Lung (tissue), 17 donors: ENCODE measurements at places on chromosomes 13 and 19. TPM values are rescaled to one million over a fixed set of nuclear protein-coding genes. Genes with fewer than 3 reads are reported as not detected.

DNA sequence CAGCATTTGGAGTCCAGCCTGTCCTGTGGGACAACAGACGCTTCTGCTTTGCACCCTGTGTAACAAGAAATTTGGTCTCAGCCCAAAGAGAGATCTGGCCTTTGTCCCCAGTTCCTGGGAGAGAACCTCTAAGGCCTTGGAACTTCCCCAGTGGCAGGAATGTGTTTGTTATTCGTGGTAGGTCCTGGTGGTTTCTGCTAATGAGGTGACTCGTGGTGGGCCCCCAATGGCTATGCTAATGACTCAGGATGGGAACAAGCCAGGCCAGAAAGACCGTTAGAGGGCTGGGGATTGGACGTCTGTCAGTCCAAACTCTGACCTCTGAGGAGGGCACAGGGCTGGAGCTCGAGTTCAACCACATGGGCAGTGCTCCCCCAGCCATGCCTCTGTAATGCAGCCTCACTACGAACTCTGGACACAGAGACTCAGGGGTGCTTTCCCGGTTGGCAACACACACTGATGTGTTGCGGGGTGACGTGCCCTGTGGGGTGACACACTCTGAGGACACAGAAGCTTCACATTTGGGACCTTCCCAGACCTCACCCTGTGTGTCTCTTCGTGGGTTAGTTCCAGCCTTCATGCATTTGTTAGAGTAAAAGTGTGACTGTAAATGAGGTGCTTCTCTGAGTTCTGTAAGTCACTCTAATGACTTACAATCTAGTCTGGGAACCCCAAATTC is 38.9 kb downstream of the TEX29 start:
- no peaks in the 10 kb centered on the region for H3K36me3 ChIP-seq
- H3K27ac ChIP-seq: no peak overlapping the region
- DNase-seq: peak; percentile 63
- H3K4me1 ChIP-seq: peaks cover 7% of the 10 kb centered on the region
- no peak overlapping the region for H3K4me3 ChIP-seq
- H3K27me3 ChIP-seq: peaks cover 5% of the 10 kb centered on the region

DNA sequence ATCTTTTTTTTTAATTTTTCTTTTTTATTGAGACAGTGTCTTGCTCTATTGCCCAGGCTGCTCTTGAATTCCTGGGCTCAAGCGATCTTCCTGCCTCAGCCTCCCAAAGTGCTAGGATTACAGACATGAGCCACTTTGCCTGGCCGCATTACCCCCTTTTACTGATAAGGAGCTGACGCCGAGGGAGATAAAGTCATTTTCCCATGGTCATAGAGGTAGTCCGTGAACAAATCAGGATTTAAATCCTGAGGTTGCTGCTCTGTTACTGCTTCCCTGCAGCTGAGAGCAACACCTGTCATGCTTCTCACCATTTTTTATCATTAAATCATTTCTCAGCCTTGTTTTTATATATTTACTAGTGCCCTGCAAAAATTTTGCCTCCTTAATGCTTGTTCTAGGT is 7.4 kb downstream of the CYSLTR2 start:
- H3K4me3 ChIP-seq: no peak overlapping the region
- peaks cover 4% of the 10 kb centered on the region for H3K4me1 ChIP-seq
- H3K36me3 ChIP-seq: no peaks in the 10 kb centered on the region
- no peaks in the 10 kb centered on the region for H3K27me3 ChIP-seq
- H3K27ac ChIP-seq: peak overlapping the region; percentile 9
- DNase-seq: no peak

DNA sequence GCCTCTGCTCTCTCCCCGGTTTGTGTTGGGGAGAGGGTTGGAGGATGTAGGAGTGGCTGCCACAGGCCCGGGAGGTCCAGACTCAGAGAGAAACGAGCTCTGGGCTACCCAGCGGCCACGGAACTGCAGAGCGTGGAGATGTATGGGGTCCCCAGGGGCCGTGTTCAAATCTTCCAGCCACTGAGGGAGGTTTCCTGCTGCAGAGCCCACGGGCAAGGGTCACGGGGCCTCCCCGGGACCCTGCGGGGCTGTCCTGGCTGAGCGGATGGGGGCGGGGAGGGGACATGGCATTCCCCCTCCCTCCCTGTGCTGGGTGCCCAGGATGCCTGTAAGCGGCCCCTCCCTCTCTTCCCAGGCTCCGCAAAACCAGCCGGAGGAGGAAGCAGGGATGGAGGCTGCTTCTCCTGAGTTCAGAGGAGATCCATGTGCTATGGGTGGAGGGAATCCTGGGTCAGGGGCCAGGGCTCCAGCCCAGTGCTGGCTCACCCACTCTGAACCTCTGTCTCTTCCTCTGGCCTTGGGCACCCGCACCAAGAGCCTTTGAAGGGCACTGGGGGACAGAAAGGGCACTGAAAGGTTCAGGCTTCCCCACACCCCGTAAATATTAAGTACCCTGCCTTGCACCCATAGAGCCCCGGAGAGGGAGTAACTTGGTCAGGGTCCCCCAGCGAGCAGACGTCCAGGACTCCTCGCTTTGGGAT is 22.6 kb downstream of the SMIM24 start:
- DNase-seq: peak; percentile 47
- no peaks in the 10 kb centered on the region for H3K27me3 ChIP-seq
- H3K27ac ChIP-seq: peak overlapping the region; percentile 68
- peaks cover 38% of the 10 kb centered on the region for H3K4me1 ChIP-seq

GRCh38 chr19:17450264-17451075 is 2.0 kb upstream of the TMEM221 start:
- no peak for DNase-seq
- H3K4me1 ChIP-seq: no peaks in the 10 kb centered on the region
- H3K27me3 ChIP-seq: peaks cover 29% of the 10 kb centered on the region
- H3K36me3 ChIP-seq: no peaks in the 10 kb centered on the region

- no peaks in the 10 kb centered on the region for H3K27me3 ChIP-seq
- H3K4me1 ChIP-seq: no peaks in the 10 kb centered on the region
- no peak for DNase-seq
- no peak overlapping the region for H3K4me3 ChIP-seq
- peaks cover 41% of the 10 kb centered on the region for H3K36me3 ChIP-seq
Observed at GRCh38 chr19:15161028-15161984, 39.5 kb downstream of the NOTCH3 start.

DNA sequence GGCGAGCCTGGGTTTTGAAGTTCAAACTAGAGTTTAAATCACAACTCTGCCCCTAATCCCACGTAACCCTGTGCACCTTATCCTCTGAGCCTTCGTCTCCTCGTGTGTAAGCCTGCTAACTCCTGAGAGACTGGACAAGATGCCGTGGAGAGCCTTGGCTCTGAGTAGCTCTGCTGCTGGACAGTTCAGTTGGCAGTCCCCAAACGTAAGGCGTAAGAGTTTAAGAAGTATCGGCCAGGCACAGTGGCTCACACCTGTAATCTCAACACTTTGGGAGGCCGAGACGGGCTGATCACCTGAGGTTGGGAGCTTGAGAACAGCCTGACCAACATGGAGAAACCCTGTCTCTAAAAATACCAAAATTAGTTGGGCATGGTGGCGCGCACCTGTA is 4.7 kb upstream of the CD79A start:
- no peaks in the 10 kb centered on the region for H3K4me1 ChIP-seq
- no peak overlapping the region for H3K27ac ChIP-seq
- H3K4me3 ChIP-seq: no peak overlapping the region
- peaks cover 7% of the 10 kb centered on the region for H3K36me3 ChIP-seq

- peaks cover 3% of the 10 kb centered on the region for H3K27me3 ChIP-seq
- no peaks in the 10 kb centered on the region for H3K36me3 ChIP-seq
- no peak overlapping the region for H3K4me3 ChIP-seq
- no peak overlapping the region for H3K27ac ChIP-seq
- no peaks in the 10 kb centered on the region for H3K4me1 ChIP-seq
- DNase-seq: no peak
Observed at GRCh38 chr13:28045861-28046260, 54.5 kb downstream of the FLT3 start.

GRCh38 chr13:34250151-34250670 is 432.3 kb downstream of the RFC3 start:
- no peaks in the 10 kb centered on the region for H3K36me3 ChIP-seq
- H3K27me3 ChIP-seq: no peaks in the 10 kb centered on the region
- no peak for DNase-seq

DNA sequence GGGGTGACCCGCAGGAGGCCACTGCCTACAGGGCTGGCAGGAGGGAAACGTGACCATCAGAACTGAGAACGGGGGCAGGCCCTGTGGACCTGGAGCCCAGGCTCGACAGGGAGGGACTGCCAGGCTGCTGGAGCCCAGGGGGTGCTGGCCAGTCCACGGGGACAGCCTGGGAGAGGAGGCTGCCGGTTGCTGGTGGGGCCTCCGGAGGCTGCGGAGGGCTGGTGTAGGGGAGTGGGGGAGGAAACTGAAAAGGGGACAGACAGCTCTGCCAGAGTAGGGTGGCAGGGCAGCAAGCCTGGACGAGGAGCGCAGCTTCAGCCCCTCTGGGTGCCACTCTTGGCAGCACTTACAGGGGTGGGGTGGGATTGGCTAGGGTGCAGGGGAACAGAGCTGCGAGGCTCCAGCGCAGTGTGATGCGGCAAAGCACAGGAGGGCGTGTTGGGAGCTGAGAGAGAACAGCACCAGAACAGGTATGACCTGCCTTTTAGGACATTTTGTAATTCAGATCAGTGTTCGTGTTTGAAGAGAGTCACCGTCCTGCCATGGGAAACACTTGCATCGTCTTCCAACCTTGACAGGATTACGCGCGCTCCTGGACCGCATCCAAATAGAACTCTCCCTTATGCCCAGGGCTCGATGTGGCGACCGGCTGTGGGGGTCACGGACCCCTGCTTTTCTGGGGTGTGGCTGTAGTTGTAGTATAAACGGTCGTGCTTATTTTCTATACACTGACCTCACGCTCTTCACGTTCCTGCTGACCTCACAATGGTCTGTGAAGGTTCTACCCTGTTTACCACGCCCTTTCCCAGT is 19.9 kb upstream of the ARHGEF7 start:
- no peak for DNase-seq
- H3K27me3 ChIP-seq: no peaks in the 10 kb centered on the region
- H3K4me1 ChIP-seq: no peaks in the 10 kb centered on the region

DNA sequence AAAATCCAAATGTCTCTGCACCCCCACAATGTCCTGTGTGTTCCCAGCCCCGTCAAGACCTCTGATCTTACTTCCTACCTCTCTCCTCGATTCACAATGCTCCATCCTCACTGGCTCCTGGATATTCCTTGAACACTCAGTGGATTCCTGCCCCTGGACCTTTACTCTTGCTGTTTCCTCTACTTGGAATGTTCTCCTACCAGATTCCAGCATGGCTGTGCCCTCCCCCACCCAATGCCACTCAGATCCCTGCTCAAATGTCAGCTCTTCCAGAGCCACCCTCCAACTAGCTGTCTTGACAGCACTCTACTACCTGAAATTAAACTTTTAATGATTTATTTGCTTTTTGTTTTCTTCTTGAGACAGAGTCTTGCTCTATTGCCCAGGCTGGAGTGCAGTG is 107.4 kb downstream of the KLF5 start:
- DNase-seq: no peak
- no peak overlapping the region for H3K4me3 ChIP-seq
- H3K27ac ChIP-seq: no peak overlapping the region

- no peaks in the 10 kb centered on the region for H3K27me3 ChIP-seq
- no peak overlapping the region for H3K27ac ChIP-seq
- H3K36me3 ChIP-seq: no peaks in the 10 kb centered on the region
- no peak for DNase-seq
Observed at GRCh38 chr19:17037966-17038500, 11.4 kb upstream of the CPAMD8 start.

DNA sequence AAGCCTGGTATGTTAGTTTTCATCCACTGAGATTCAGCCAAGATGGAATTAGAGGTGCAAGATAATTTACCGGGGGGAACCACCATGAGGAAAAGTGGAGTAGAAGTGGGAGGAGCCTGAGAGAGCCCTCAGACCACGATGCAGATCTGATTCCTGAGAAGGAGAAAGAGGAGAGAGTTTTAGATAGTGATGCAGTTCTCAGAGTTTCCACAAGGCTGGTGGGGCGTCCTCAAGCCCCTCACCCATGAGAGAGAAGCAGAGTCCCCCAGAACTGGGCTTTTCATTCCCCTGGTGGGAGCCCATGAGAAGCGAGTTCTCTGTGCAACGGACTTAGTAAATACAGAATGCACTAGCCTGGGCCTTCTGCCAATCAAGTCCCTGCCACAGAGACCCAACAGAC is 18.1 kb downstream of the CEACAM5 start:
- no peaks in the 10 kb centered on the region for H3K27me3 ChIP-seq
- no peak overlapping the region for H3K4me3 ChIP-seq
- DNase-seq: no peak
- no peaks in the 10 kb centered on the region for H3K4me1 ChIP-seq

- no peaks in the 10 kb centered on the region for H3K36me3 ChIP-seq
- no peaks in the 10 kb centered on the region for H3K27me3 ChIP-seq
- DNase-seq: peak; percentile 24
- peaks cover 1% of the 10 kb centered on the region for H3K4me1 ChIP-seq
Observed at GRCh38 chr13:96822895-96823294, 171.4 kb downstream of the OXGR1 start.

DNA sequence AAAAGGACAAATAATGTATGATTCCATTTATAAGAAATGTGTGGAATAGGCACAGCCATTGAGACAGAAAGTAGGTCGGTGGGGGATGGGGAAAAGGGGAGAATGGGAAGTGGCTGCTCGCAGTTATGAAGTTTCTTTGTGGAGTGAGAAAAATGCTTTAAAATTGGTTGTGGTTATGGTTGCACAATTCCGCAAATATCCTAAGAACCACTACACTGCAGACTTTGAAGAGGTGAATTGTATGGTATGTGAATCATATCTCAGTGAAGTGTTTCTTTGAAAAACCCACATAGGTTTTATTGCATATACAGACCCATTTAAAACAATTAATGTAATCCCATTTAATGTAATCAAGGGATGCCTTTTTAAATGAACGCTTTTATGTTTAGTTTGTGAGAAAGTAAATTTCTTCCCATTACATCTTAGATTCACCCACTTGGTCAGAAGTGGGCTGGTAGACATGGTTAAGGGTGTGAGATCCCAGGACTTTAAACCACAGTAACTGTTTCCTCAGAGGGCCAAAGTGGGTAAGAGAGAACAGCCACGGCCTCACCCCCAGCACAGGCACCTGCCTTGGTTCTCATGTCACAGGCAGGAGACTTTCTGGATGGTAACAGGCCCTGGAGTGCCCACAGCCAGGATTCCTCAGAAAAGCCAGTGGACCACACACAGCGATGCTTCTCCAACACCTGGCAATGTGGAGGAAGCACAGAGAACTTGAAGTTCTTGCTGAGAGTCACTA is 119.3 kb upstream of the GJB6 start:
- peaks cover 12% of the 10 kb centered on the region for H3K4me1 ChIP-seq
- H3K36me3 ChIP-seq: no peaks in the 10 kb centered on the region
- no peak overlapping the region for H3K4me3 ChIP-seq

- H3K27me3 ChIP-seq: no peaks in the 10 kb centered on the region
- H3K36me3 ChIP-seq: no peaks in the 10 kb centered on the region
- DNase-seq: no peak
- H3K4me3 ChIP-seq: no peak overlapping the region
- peaks cover 6% of the 10 kb centered on the region for H3K4me1 ChIP-seq
Observed at GRCh38 chr19:17294051-17294891, 9.0 kb downstream of the ABHD8 start.

GRCh38 chr19:53810187-53810546 is 13.9 kb downstream of the NLRP12 start:
- H3K4me3 ChIP-seq: no peak overlapping the region
- DNase-seq: no peak
- no peaks in the 10 kb centered on the region for H3K36me3 ChIP-seq
- no peak overlapping the region for H3K27ac ChIP-seq

The SLC8A2 gene
- total RNA-seq: 0.26 TPM

The TNFRSF19 gene
- 68.0 TPM for total RNA-seq

The NOP53 gene
- 146 TPM for total RNA-seq

The OR7C1 gene
- total RNA-seq: not detected

The VSTM1 gene
- 3.6 TPM for total RNA-seq

The KCNC3 gene
- 13.2 TPM for total RNA-seq

The ZNF667 gene
- total RNA-seq: 12.9 TPM

The KASH5 gene
- total RNA-seq: 2.9 TPM

The EPSTI1 gene
- 13.0 TPM for total RNA-seq

The C19orf47 gene
- 9.8 TPM for total RNA-seq

The RUBCNL gene
- total RNA-seq: 11.5 TPM

The CASP14 gene
- total RNA-seq: not detected
